ENCODE measurements at places on chromosomes 7 and 10. TPM values are rescaled to one million over a fixed set of nuclear protein-coding genes. Genes with fewer than 3 reads are reported as not detected.

OR2A5 gene
- polyA plus RNA-seq: not detected

DNA sequence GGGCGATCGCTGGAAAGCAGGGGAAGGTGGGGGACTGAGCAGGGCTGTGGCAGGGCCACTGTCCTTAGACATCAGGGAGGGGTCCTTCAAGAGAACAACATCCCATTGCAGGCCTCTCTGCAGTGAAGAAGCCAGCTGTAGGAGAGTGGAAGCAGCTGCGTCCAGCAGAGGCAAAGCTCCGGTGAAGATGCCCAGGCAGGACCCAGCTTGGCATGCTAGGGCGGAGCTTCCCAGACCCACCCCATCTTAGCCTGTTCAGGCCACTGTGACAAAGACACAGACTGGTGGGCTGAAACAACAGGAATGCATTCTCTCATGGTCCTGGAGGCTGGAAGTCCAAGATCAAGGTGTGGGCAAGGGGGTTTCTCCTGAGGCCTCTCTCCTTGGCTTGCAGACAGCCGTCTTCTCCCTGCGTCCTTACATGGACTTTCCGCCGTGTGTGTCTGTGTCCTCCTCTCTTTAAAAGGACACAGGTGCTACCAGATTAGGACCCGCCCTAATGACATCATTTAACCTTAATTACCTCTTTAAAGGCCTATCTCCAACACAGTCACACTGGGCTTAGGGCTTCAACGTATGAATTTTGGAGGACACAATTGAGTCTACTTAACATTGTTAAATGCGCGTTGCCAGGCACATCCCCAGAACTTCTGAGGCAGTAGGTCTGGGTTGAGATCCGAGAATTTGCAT lies 178.1 kb upstream of the GRB10 start:
- H3K27me3 ChIP-seq: no peaks in the 10 kb centered on the region
- H3K4me1 ChIP-seq: no peaks in the 10 kb centered on the region
- H3K4me3 ChIP-seq: no peak overlapping the region
- H3K36me3 ChIP-seq: no peaks in the 10 kb centered on the region

- H3K27me3 ChIP-seq: no peaks in the 10 kb centered on the region
- no peak overlapping the region for H3K27ac ChIP-seq
- H3K4me3 ChIP-seq: peak overlapping the region; percentile 91
- no peaks in the 10 kb centered on the region for H3K36me3 ChIP-seq
- no peak for DNase-seq
- H3K4me1 ChIP-seq: peaks cover 29% of the 10 kb centered on the region
Measured at GRCh38 chr7:99373091-99374066, 1.2 kb upstream of the ARPC1B start.

TCAF2 gene
- polyA plus RNA-seq: 4.6 TPM

DNA sequence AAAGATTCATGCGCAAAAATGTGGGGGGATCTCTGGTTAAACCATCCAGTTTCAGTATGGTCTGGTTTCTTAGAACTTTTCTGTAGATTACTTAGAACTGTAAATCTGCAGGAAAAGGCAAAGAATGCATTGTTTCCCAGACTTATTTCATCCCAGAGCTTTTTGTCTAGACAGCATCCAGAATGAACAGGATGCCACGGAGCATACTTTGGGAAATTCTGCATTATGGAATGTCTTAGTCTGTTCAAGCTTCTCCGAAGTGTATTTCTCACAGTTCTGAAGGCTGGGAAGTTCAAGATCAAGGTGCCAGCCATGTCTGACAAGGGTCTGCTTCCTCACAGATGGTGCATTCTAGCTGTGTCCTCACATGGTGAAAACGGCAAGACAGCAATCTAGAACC lies 136.3 kb downstream of the INHBA start:
- H3K4me1 ChIP-seq: no peaks in the 10 kb centered on the region
- DNase-seq: no peak
- H3K27ac ChIP-seq: no peak overlapping the region
- H3K4me3 ChIP-seq: no peak overlapping the region
- no peaks in the 10 kb centered on the region for H3K27me3 ChIP-seq

- no peaks in the 10 kb centered on the region for H3K36me3 ChIP-seq
- peaks cover 57% of the 10 kb centered on the region for H3K4me1 ChIP-seq
- H3K4me3 ChIP-seq: peak overlapping the region; percentile 69
- peak; percentile 60 for DNase-seq
- no peaks in the 10 kb centered on the region for H3K27me3 ChIP-seq
- peak overlapping the region; percentile 96 for H3K27ac ChIP-seq
Measured at GRCh38 chr10:114526126-114526503, 121.8 kb upstream of the AFAP1L2 start.

GRCh38 chr7:155585951-155586350 lies 39.6 kb upstream of the CNPY1 start:
- H3K4me1 ChIP-seq: peaks cover 3% of the 10 kb centered on the region
- no peak overlapping the region for H3K4me3 ChIP-seq
- H3K27me3 ChIP-seq: no peaks in the 10 kb centered on the region
- no peak for DNase-seq

GRCh38 chr10:70546584-70546983 lies 56.0 kb downstream of the PRF1 start:
- H3K36me3 ChIP-seq: peaks cover 2% of the 10 kb centered on the region
- H3K4me3 ChIP-seq: no peak overlapping the region
- H3K27me3 ChIP-seq: no peaks in the 10 kb centered on the region
- H3K27ac ChIP-seq: no peak overlapping the region
- no peaks in the 10 kb centered on the region for H3K4me1 ChIP-seq

Measured in B cell (primary cell).